ENCODE measurements at places on chromosomes 7 and 10.
A peak's percentile ranks its signal among the peaks of the same experiment; 100 is the strongest.

- no peak for DNase-seq
Measured at GRCh38 chr10:132366006-132366405, 31.0 kb upstream of the PWWP2B start.

GRCh38 chr10:45374350-45375052, 485 bp downstream of the ALOX5 start:
- no peak for DNase-seq

- DNase-seq, result no peak
Measured at GRCh38 chr7:25206765-25207164, 21.5 kb downstream of the NPVF start.

GRCh38 chr7:116525913-116526861, 1.4 kb downstream of the CAV1 start:
- DNase-seq, result peak; percentile 30

DNA sequence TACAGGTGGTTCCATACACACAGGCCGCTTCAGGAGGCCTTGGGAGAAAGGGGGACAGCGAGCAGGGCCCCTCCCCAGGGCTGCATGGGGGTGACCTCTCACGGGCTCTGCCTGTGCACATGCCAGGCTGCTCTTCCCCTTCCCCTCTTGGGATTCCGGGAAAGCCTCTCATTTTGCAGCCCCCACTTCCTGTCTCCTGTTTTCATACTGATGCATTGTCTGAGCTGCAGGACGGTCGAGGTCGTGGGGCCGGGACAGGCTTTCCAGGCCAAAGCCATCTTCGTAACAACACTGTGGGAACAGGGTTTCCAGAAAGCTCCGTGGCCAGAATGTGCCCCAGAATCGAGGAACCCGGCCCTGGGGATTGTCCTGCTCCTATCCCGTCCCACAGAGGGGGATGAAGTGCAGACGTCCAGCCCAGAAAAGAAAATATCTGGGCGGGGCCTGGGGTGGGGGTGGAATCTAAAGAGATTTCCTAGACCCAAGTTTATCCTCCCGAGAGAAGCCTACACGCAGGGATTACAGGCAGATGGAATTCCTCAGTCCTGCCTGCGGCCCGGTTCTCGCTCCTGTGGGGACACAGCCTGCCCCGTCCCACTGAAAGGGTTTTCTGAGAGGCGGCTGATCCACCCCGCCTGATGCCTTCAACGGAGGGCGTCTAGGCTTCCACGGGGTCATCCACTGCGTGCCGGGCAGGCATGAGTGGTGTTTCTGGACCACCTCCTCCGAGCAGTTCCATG, 29.5 kb upstream of the DNAAF5 start:
- no peak for DNase-seq

DNA sequence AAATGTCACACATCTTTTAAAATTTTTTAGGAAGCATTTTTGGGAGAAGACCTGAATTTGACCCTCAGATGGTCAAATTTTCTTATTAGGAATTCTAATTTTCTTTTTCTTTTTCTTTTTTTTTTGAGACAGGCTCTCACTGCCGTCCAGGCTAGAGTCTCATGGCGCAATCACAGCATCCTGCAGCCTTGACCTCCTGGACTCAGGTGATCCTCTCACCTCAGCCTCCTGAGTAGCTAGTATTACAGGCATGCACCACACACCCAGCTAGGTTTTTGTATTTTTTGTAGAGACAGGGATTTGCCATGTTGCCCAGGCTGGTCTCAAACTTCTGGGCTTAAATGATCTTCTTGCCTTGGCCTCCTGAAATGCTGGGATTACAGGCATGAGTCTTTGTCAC, 65.4 kb downstream of the AKAP9 start:
- no peak for DNase-seq

DNA sequence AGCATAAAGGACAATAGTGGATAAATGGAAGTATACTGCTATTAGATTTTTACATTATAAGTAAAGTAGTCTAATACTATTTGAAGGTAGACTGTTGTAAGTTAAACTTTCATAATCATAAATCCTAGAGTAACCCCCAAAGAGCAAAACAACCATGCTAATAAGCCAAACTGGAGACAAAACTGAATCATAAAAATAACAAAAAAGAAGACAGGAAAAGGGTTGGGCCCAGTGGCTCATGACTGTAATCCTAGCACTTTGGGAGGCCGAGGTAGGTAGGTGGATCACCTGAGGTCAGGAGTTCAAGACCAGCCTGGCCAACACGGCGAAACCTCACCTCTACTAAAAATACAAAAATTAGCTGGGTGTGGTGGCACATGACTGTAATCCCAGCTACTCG, 9.7 kb downstream of the CACUL1 start:
- DNase-seq, result no peak

DNA sequence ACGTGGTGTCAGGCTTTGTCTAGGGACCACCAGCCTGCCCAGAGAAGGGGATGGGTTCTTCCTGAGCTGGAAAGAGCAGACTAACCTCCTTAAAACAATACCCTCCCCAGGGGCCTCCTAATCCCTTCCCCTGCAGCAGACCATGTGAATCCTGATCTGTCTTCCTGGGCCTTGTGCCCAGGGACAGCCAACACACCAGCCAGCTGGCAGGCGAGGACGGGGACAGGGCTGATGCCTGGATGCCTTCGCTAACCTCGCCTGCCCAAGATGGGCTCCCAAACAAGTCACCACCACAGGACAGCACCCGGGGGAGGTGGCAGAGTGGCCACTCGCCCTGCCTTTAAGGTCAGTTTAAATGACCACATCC, 17.6 kb downstream of the PODXL start:
- no peak for DNase-seq

DNA sequence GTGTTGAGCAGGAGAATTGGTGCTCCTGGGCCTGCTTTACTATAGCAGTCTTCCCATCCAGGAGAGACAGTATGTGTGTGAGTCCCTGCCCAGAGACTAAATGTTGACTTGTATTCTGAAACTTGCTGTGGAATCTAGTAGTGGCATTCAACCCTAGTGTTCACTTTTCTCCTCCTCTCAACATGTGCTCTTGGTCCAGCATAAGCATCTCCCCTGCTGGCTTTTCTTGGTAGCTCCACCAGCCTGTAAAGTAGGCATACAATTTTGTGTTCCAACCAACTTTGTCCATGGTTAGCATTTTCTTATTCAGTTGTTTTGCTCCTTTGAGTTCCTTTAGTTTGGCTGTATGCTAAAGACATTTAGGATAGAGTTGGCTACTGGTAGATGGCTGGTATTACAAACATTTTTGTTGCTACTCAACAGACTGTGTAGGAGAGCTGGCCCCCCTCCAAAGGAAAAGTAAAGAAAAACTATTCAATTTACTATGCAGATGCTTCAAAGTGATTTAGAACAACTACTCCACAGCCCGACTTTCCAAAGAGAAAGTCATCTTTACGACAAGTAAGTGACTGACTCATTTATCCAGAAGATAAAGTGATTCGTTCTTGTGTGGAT, 46.0 kb downstream of the ASB4 start:
- no peak for DNase-seq

- DNase-seq, result peak; percentile 9
Measured at GRCh38 chr7:132609906-132610520, 33.7 kb upstream of the PLXNA4 start.

GRCh38 chr10:24556126-24556749, 167.4 kb downstream of the ARHGAP21 start:
- DNase-seq, result no peak

- DNase-seq, result no peak
Measured at GRCh38 chr10:59055045-59055444, 121.4 kb upstream of the PHYHIPL start.

- no peak for DNase-seq
Measured at GRCh38 chr7:71740174-71740560, 608.2 kb downstream of the GALNT17 start.

GRCh38 chr7:50404392-50404791, 45.8 kb downstream of the FIGNL1 start:
- no peak for DNase-seq

GRCh38 chr7:94656925-94657731, 1.2 kb upstream of the SGCE start:
- DNase-seq, result no peak

DNA sequence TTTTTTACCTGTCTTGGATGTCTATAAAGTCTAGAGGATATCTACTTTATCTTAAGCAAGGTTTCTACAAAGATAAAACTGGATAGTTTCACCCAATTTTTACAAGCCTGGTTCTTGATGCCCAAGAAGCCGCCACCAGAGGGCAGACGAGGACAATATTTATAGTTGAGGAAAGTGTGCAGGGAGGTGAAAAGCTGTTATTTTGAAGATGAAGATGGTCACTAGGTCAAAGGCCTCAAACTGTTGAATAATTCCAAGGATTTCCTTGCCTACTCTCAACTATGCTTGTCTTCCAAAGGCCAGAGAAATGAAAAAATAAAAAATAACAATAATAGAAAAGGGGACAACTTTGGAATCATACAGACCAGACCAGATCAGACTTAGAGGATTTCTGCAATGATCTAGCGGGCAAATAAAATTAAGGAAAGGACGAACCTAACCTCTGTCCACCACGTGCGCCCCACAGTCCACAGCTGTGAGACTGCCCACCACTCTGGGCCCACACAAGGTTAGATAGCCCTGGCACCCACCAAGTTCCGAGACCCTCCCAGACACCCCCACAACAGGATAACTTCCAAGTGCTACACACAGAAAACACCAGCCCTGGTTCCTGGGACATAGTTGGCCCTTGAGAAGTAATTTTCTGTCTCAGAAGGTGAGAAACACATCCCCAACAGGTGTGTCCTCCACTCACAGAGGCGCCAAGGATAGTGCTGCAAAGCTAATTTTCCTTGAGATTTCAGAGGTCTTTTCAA, 2.8 kb downstream of the PKD1L1 start:
- DNase-seq, result peak; percentile 14

DNA sequence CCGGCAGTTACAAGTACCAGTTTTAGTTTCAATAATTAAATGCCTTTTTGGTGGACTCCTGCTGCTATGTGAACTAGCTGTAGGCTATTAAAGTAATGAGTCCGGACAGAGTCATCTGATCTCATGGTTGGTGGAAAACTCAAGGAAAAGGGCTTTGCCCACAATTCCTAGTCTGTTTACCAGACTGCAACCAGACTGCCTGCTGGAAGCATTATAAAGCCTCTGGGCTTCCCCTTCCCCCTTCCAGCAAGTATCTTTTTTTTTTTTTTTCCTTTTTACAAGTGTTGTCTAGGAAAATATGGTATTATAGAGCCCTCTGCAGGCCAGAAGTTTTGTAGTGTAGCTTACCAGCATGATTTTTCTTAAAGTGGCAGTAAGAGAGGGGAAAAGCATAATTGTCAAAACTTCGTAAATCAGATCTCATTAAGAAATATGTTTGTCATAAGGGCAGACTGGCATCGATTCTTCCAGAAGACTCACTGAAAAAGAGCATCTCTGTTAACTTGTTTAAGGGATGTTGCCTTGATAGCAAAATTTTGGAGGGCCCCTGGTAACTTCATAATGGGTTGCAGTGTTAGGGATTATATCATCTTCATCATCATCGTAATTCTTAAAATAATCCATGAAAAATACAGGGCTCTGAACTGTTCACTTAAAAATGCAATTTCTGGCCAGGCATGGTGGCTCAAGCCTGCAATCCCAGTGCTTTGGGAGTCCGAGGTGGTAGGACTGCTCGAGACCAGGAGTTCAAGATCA, 181.3 kb downstream of the TAX1BP1 start:
- no peak for DNase-seq

DNA sequence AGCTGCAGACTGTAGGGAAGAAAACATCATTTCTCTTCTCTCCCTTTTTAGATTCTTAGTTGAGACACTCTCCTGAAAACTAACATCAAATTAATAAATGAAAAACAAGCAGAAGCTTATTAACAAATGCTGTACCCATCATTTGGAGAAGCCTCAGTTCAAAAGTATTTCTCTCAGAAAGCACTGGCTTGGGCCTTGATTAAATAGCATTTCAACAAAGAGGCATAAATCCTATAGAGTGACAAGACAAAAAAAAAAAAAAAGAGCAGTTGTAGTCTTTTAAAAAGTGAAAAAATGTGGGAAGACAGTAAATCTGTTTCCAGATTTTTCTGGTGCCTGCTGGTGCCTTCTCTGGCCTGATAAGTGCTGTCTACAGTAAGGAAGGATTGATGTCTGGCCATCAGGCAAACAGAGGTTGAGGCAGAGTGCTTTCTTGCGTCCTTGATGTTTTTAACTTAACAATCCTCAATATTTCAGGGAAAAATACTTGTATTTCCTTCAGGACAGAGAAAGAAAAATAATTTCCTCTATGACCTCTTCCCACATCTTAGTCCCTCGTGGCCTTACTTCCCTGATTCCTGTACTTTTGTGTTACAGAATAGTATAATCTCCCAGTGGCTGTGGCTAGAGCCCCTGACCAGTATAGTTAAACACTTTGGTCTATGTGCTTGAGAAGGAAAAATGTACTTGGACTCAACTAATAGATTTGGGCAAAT, 300.5 kb downstream of the HGF start:
- no peak for DNase-seq

GRCh38 chr10:73865459-73866442, 8.6 kb downstream of the CAMK2G start:
- DNase-seq, result no peak

- DNase-seq, result no peak
Measured at GRCh38 chr10:6120691-6121090, 31.9 kb downstream of the RBM17 start.

GRCh38 chr10:100448951-100449350, 13.9 kb upstream of the WNT8B start:
- DNase-seq, result no peak

- peak; percentile 21 for DNase-seq
Measured at GRCh38 chr10:103556383-103557007, 63.0 kb downstream of the NEURL1 start.

DNA sequence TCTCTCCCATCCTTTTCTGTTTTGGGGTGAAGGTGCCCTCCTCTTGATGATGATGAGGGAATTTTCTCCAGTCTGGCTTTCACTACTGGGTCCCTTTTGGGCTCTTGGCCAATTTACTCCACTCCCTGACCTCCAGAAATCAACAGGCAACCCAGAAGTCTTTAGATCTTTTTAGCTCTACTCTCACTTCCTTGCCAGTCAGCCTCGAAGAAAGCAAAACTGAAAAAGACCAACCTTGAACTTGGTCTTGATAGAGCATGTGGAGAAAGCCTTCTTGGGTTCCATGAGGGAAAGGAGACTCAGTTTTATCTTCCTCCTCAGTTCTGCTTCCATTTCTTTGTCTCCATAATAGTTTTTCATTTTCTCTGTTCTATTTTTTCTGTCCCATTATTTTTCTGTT, 91.4 kb upstream of the NPVF start:
- DNase-seq, result no peak

DNA sequence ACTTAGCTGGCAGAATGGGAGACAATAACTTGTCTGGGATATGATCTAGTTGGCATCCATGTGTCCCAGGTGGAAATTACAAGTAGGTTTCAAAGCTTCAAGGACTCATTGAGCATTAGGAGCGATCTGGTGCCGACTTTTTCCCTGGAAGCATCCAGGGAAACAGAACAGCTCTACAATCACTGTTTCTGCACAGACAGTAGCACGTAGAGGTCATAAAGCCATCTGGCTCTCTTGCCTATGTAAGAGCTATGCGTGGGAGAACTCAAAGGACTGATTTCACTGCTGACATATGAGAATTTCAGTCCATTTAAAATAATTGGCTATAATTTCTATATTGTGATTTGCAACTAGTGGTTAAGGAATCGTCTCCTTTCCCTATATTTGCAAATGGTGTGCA, 791.7 kb downstream of the REEP3 start:
- DNase-seq, result no peak

Measured in C1 segment of cervical spinal cord (tissue), 14 donors.